ENCODE measurements at places on chromosomes 4 and X. TPM values are rescaled to one million over a fixed set of nuclear protein-coding genes. Genes with fewer than 3 reads are reported as not detected.

The FAM236A gene
- not detected for total RNA-seq

- DNase-seq, result no peak
Observed at GRCh38 chrX:139801397-139801813, 93.4 kb upstream of the MCF2 start.

DNA sequence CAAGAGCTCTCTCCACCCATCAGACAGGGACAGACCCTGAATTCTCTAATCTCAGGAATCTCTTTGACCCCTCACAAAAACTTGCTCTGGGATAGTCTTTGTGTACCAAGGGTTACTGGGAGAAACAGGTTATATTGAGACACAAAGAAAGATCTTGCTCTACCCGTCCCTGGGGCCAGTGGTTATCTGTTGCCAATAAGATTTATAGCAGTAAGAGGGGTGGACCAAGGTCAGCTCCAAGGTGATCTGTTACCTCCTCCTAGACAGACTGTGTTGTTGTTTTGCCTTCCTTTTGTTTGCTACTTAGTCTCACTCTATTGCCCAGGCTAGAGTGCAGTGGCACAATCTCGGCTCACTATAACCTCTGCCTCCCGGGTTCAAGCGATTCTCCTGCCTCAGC lies 16.3 kb upstream of the ATP6AP2 start:
- DNase-seq, result no peak

GRCh38 chrX:24377911-24378468 lies 17.6 kb downstream of the SUPT20HL1 start:
- no peak for DNase-seq

The GSX2 gene
- not detected for total RNA-seq

- no peak for DNase-seq
Observed at GRCh38 chrX:134743091-134743490, 84.8 kb upstream of the PLAC1 start.

- no peak for DNase-seq
Observed at GRCh38 chr4:7647186-7647585, 212.5 kb upstream of the PSAPL1 start.

The AWAT2 gene
- not detected for total RNA-seq

GRCh38 chrX:98362630-98363029 lies 1478.9 kb downstream of the RPA4 start:
- no peak for DNase-seq

DNA sequence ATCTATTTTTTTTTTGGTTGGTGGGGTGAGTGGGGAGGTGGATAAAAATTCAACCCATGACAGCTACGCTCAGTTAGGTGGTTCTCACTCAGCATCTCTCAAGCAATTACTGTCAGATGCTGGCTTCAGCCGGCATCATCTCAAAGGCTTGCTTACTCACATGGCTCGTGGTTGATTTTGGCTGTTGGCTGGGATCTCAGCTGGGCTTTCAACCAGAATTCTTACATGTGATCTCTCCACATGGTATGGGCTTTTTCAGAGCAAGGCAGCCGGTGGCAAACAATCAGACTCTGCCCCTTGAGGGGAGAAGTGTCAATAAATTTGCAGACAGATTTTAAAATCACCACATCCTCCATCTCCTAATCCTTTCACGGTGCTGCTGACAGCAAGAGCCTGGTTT lies 47.2 kb downstream of the SLC34A2 start:
- peak; percentile 76 for DNase-seq

The SLC6A14 gene
- total RNA-seq, result not detected

DNA sequence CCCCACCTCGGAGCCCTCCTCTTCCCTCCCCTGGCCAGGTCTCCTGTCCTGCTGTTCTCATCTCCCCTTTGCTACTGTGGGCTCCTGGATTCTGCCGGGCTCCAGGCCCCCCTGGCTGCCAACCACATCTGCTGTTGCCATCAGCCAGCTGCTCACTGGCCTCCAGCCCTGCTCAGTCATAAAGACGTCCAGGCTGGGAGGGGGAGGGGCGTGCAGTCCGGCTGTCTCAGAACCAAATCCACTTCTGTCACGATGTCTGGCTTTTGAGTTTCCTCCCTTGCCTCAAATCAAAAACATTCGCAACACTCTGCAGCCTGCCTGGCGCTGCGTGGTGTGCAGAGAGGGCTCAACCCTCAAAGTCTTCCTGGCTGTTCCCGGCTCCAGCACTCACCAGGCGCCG lies 7.1 kb downstream of the RASL11B start:
- peak; percentile 27 for DNase-seq

- no peak for DNase-seq
Observed at GRCh38 chrX:137562096-137562495, 3.8 kb upstream of the ZIC3 start.

- DNase-seq, result peak; percentile 89
Observed at GRCh38 chr4:156476359-156476758, 495.2 kb downstream of the PDGFC start.

Data from H4 (cell line).